ENCODE measurements at places on chromosomes 4 and X.

DNA sequence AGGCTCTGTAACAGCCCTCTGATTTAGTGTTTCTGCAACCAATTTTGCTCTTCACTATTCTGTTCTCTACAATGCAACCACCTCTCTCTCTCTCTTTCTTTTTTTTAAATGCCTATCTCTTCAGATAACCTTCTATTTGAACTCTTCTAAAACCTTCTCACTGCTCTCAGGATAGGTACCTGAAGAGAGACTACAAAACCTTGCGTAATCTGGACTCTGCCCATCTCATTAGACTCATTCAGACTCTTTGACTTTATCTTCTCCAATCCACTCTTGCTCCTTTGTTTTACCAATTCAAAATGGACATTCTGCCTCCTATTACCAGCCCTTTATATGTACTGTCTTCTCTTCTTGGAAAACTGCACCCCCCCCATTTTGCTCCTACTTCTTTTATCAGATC is 291.6 kb downstream of the CAMK2D start:
- DNase-seq, result no peak

GRCh38 chr4:127498366-127498765 is 134.4 kb upstream of the INTU start:
- no peak for DNase-seq

- no peak for DNase-seq
These were observed 4.1 kb downstream of the MSANTD1 start for GRCh38 chr4:3252831-3253641.

GRCh38 chr4:36533944-36534343 is 252.5 kb downstream of the DTHD1 start:
- no peak for DNase-seq

- DNase-seq, result no peak
These were observed 33.7 kb upstream of the USP51 start for GRCh38 chrX:55523356-55523755.

GRCh38 chr4:24213961-24214360 is 324.1 kb upstream of the PPARGC1A start:
- DNase-seq, result no peak

DNA sequence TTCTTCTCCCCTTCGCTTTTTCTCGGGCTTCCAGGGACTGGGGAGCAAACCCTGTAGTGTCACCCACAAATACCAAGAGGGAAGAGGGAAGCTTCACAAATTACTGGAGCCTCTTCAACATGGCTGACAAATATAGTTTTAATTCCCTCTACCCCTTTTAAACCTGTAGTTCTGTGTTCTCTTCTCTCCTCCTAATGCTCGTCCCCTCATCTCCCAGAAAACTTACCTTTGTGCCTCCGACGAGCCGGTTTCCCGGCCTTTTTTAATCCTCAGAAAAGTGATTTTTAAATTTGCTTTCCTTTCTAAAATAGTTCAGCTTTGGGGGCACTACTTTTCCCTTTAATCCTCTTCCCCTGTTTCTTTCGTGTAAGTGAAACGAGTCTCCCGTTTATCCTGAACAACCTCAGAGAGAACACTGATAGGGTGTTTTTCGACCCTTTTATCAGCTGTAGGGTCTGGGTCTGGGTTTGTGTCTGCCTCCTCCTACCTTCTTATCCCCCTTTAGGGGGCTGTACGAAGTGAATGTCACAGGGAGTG is 408 bp downstream of the TET2 start:
- no peak for DNase-seq

DNA sequence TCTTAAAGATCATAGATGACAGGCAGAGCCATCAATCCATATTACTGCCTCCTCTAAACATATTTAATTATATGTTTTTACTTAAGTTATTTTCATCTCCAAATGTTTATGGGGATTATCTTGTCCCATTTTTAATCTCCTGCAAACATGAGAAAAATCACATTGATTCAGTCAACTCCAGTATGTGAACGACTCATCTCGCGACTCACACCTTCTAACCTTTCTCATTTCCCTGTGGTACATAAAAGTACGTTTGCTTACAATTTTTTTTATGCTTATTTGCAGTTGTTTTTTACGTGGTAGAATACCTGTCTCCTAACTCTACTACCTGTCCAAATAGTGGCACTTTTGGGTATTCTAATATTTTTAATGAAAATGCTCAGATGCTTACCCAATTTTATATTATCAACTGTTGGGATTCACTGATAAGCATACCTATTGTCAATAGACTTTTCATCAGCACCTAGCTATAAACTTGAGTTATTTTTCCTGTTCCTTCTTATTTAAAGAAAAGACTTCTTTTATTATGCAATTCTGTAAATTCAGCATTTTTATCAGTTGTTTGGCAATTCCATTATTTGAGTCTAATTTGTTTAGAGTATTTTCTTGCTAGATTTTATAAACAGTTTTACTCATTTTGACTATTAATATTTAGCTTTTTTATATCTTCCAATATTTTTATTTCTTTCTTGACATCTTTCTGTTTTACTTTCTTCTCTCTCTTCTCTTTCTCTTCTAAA is 276.6 kb downstream of the ANK2 start:
- DNase-seq, result no peak

- no peak for DNase-seq
These were observed at the start of gene PDGFC for GRCh38 chr4:156971676-156972378. Gene PDGFC, minus strand, starts transcription at chr4:156971799. Its CDS starts 896 bp downstream, at chr4:156970903.

- no peak for DNase-seq
These were observed 8.6 kb upstream of the TSPAN7 start for GRCh38 chrX:38552721-38553120.

GRCh38 chr4:154927126-154927680 is 146.1 kb downstream of the RBM46 start:
- no peak for DNase-seq

GRCh38 chr4:173189117-173189693 is 20.6 kb downstream of the GALNT7 start:
- no peak for DNase-seq

GRCh38 chr4:46219872-46220271 is 96.0 kb upstream of the GABRG1 start:
- DNase-seq, result no peak

DNA sequence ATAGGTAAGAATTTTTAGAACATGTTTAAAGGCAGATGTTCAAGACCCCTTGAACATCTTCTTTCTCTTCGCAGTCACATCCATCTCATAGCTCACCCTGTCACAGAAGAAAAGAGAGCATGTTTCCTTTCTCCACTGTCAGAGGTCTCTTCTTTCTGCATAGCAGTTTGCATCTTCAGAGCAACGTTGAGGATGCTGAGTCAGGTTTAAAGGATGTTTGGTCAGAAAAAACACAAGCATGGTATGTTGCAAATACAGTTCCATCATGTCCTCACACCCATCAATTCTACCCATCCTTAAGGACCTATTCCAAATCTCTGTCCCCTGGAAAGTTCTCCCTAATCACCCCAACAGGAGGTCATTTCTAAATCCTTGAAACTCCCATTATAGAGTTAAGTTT is 84.8 kb downstream of the STOX2 start:
- DNase-seq, result no peak

DNA sequence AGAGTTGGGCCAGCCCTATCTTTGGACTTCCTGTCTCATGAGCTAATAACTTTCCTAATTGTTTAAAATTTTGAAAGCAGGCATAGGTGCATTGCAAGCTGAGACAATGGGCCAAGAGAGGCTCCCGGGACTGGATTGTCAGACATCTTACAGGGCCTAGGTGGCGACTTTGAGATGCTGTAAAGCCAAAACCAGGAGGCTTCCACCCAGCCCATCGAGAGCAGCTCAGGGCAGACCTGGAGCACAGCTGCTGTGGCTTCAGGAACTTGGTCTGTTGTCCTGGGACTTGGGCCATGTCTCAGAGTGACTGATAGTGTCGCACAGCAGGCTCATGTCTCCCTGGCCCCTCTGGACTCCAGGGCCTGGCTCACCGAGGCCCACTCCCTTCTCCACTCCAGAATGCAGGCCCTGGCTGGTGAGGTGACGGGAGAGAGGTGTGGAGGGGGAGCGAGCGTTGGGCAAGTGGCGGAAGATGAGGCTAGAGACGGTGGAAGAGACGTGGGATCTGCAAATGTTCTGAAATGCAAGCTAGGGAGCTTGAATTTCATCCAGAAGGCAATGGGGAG is 24.1 kb upstream of the MTM1 start:
- DNase-seq, result no peak

DNA sequence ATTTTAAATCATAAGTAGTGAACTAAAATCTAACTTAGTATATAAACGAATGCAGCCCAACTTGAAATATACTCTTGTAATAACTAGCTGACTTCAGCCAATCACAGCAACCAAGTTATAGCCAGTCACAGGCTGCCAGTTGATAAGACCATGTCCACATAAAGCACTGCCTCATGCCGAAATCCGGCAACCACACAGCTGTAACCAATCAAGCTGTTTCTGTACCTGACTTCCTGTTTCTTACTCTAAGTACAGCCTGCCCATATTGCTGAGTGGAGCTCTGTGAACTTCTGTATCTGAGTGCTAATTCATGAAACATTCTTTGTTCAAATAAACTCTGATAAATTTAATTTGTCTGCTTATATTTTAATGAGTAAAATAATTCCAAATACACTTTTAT is 805.3 kb upstream of the EPHA5 start:
- DNase-seq, result no peak

DNA sequence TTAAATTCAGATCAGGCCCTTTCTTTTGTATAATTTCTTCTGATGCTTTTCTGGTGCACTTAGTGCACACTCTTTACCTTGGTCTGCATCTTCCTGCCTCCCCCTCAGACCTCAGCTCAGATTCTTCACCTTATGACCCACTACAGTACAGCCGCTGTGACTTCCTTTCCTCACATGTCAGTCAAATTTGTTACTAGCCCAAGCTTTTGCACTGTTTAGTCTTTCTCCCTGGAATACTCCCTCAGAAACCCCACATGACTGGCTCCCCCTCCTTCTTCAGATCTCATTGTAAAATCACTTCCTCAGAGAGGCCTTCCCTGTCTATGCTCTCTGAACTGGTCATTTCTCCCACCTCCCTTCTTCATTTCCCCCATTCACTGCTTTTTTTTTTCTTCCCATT is 132.9 kb downstream of the FRAS1 start:
- no peak for DNase-seq

DNA sequence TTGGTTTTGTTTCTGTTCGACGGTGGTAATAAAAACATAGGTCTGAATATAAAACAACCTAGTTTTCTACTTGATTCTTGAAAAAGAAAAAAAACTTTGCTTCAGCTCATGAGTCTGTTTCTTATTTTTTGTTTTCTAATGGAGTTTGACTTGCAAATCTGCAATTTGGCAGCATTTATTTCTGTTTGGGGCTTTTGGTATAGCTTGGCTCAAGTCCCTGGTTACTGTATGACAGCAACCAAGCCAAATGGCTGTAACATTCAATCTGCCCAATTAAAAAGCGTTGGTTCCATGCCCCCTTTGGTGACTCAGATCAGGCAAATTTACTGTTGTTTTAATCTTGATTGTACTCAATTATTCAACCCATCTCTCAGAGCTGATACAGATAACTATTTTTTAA is 263.4 kb downstream of the GRIA3 start:
- no peak for DNase-seq

DNA sequence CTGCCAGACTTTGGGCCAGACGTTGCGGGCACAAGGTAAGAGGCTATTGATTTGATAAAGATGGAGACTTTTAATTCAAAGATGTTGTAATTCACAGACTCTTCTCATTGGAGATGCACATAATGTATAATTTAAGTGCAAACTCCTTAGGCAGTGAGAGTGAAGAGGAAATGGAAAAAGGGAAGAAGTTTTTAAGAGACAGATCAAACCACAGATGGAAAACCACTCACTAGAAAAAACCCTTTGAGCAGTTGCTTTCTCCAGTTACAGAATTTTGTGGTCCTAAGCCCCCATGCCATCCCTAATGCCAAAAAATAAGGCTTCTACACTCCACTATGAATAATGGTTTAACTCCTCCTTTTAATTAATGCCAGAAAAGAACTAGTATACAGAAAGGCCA is 977.1 kb upstream of the PRKX start:
- no peak for DNase-seq

DNA sequence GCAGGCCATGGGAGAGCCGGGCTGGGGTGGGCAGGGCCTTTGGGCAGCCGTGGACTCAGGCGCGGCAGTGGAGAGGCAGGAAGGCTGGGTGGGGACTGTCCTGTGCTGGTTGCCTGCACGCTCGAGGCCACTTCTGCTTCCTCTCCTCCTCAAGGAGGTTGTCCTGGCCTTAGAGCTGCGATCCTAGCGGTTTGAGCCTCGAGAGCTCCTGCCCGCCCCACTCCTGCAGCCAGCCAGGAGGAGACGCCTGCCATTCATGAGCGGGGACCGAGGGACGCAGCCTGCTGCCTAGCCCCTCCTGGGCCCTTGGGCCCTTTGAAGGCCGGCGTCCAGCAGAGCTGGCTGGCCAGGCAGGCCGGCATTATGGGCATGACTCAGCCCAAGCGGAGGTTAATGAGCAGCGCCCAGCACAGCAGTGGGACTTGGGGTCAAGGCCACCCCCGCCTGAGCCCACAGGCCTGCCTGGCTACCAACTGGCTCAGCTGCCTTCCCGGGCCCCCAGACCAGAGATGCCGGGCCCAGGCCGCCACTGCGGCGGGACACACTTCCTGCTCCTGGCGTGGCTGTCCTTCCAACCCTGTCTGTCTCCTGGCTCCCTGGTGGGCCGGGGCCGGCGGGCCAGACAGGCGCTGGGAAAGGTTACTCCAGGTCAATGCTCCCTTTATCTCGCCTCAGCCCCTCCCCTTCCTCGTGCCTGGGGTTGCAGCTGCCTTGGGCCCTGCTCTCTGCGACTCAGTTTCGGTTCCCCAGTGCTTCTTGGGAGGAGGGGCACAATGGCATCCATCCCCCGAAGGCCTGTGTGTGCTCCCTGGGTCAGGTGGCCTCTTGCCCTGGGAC is 1.8 kb downstream of the ABCD1 start:
- no peak for DNase-seq

DNA sequence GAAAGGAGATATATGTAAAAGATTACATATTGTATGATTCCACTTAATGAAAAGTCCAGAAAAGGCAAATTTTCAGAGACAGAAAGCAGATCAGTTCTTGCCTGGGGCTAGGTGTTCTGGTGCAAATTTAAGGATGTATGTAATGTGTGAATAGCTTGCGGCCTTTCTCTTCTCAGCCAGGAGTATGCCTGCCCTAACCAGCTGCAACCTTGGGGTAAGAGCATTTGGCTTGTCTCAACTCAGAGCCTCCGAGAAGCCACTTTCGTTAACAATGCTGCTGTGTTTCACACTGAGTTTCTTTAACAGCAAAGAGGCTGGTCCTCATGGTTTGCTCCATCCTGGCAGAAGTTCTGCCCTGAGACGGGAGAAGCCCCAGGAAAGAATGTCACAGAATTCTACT is 102.7 kb downstream of the SPCS3 start:
- no peak for DNase-seq

- DNase-seq, result no peak
These were observed 178 bp downstream of the NELFA start for GRCh38 chr4:2008671-2008920.

DNA sequence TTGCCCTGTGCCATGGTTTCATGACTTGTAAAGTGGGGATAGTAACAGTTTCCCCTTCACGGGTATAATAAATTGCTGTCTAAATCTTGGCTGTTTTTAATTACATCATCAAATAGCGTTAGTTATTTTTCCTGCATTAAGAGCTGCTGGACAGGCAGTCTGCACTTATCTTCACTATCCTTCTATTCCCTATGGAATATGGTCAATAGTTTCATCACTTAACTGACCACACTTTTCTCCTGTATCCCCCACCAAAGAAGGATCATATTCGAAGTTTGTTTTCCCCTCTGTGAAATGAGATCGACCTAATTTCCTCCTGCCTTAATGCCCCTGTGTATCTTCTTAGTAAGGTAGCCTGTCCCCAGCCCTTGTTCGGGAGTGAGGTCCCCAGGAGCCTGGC is 133.2 kb downstream of the SHROOM3 start:
- DNase-seq, result no peak

GRCh38 chr4:73211968-73212367 is 46.6 kb downstream of the ANKRD17 start:
- DNase-seq, result no peak

Data from T-helper 22 cell (primary cell).